NB4 (cell line): ENCODE measurements at places on chromosomes 16 and 17.

- no peak for DNase-seq
These were observed 38.2 kb downstream of the COPRS start for GRCh38 chr17:31820691-31821435.

GRCh38 chr17:72370819-72371218 is 250.0 kb downstream of the SOX9 start:
- DNase-seq, result no peak

GRCh38 chr16:57747091-57747490 is 11.5 kb downstream of the KATNB1 start:
- DNase-seq, result no peak

GRCh38 chr16:56019274-56019673 is 144.1 kb upstream of the CES5A start:
- DNase-seq, result no peak

- DNase-seq, result no peak
These were observed 8.1 kb downstream of the SMIM5 start for GRCh38 chr17:75641343-75641742.

- peak; percentile 39 for DNase-seq
These were observed 15.4 kb downstream of the GPT2 start for GRCh38 chr16:46899443-46900143.

- no peak for DNase-seq
These were observed 1.8 kb upstream of the KRT10 start for GRCh38 chr17:40824015-40824832.

GRCh38 chr16:85170066-85170491 is 57.8 kb upstream of the CIBAR2 start:
- no peak for DNase-seq

DNA sequence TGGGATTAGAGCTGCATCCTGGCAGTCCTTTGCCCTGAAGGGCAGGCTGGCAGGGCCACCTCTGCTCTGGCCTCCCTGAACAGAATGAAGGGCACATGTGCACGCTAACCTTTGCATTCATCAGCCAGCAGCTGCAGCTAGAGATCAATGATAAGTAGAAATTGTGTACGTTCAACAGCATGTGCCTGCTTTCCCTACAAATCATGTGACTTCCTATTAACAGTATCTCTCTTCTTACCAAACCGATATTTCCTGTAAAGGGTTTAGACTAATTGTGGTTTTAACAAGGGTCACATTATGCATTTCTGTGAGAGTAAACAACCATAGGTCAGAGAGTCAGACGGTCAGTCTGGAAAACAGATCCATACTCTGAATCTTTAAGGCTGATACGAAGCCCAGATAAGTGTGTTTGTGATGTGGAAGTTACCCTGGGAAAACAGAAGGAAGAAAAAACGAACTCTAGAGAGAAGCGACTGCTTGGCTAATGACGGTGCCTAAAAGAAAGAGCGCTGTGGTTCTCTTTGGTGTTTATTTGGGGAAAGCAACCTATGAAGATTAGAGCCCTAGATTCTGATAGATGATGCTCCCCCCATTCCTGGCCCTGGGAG is 219.4 kb downstream of the MAF start:
- DNase-seq, result no peak

DNA sequence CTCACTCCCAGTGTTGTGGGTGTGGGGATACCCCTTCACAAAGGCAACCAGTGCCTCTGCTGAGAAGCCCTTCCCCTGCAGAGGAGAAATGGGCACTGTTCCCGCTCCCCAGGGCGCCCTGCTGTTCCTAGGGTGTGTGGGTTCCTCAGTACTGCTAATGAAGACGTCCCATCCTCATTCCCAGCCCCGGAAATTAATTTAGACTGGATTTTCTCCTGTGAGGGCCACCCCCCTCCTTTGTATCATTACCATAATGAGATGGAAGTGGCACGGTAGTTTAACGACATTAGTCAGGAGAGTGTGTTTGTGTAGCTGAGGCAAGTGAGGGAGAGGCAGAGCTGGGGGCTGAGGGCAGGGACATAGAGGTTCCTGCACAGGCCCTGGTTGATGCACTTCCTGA is 53.2 kb downstream of the PIPOX start:
- no peak for DNase-seq

DNA sequence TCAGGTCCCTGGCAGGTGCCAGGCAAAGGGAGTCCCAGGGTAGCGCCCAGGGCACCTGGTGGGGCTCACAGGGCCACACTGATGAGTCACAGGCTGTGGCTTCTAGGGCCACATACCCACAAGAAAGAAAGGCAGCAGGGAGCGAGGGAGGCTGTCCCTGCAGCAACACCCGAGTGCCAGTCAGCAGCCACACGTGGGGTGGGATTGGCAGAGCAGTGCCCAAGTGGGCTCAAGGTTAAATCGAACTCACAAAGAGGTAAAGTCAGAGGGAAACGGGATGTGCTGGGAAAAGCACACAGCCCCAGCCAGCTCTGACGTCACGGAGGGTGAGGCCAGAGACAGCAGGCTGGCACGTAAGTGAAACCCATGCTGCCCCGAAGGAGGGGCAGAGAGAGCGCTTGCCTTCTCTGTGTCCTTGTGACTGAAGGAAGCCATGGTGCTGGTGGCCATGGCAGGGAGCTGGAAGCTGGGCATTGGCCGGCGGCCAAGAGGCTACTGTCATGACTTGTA is 33.8 kb downstream of the FA2H start:
- peak; percentile 25 for DNase-seq

DNA sequence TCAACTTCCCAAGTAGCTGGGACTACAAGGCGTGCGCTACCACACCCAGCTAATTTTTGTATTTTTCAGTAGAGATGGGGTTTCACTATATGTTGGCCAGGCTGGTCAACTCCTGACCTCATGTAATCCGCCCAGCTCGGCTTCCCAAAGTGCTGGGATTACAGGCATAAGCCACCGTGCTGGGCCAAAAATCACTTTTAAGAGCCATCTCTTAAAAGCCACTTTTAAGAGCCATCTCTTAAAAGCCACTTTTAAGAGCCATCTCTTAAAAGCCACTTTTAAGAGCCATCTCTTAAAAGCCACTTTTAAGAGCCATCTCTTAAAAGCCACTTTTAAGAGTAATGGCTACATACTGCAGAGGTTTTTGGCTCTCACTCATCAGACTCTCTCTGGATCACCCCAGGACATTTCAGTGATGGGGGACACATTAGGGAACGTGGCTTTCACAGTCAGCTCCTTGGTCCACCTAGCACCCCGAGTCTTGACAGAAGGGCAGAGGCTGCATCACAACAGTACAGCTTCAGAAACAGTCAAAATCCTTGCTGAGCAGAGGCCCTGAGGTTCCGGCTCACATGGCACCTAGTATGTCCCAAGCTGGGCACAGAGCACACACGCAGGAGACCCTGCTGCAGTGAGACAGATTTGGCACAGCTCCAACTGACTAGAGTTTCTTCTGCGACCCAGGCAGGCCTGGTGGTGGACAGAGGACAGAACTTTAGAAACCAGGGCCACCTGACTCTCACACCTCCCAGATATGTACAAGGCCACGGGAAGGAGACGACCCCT is 23.6 kb downstream of the RANBP10 start:
- DNase-seq, result no peak

DNA sequence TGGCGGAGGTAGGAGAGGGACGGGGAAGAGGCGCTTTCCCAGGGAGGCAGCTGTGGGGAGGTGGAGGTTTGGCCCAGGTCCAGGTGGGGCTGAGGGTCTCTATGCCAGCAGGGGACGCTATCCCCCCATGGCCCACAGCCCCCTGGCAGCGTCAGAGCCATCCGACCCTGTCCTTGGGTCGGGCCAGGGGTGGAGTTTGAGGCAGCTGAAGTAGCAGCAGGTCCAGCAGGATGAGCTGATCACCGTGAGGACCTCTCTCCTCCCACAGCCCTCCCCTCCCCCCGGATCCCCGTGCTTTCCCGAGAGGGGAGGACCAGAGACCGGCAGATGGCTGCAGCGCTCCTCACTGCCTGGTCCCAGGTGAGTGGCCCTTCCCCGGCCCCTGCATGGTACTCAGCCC is 3.2 kb downstream of the ZNF205 start:
- DNase-seq, result no peak

GRCh38 chr17:64531955-64532371 is 25.2 kb downstream of the CEP95 start:
- DNase-seq, result no peak

DNA sequence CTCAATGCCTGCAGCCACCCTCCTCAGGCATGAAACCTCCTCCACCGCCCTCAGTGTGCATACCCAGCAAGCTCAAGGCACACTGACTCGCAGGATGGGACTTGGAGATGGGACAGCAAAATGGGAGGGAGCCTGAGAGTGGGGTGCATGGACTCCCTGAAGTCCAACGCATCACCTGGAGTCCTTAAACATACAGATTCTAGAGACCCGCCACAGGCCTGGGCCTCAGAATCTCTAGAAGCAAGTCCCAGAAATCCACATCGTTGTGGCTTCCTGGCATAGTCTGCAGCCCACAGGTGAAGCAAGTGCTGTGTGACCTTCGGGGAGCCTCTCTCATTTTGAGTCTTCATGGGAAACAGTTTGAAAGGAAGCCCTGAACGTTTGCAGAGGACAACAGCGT is 3.6 kb upstream of the TBX21 start:
- DNase-seq, result no peak

GRCh38 chr17:57874434-57875289 is 24.8 kb upstream of the MRPS23 start:
- peak; percentile 70 for DNase-seq

DNA sequence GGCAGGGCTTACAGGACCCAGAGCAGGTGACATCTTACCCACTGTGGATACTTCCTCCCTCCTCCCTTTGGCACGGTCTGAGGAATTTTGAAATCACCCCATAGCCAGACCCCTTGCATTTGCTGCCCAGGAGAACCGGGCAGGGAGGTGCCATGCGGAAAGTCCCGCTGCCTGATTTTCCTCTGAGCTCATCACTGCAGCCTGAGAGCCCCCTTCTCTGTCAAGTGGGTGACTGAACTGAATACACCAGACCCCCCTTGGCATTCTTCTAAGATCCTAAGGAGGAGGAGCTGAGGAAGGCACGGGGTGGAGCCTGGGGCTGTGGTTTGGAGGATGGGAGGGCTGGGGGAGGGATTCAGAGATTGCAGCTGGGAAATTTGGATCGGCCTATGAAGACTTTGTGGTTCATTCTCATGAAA is 173.4 kb downstream of the RAB11FIP4 start:
- peak; percentile 80 for DNase-seq

DNA sequence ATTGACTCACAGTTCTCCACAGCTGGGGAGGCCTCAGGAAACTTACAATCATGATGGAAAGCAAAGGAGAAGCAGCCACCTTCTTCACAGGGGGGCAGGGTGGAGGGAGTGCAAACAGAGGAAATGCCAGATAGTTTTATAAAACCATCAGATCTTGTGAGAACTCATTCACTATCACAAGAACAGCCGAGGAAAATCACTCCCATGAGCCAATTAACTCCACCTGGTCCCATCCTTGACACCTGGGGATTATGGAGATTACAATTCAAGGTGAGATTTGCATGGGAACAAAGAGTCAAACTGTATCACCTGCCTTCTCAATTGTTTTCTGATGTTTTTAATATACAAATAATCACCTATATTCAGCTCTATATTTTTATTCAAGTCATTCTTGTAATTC is 1527.3 kb upstream of the GOT2 start:
- DNase-seq, result no peak

- peak; percentile 95 for DNase-seq
These were observed 37.2 kb upstream of the BCAR1 start for GRCh38 chr16:75288596-75289120.

DNA sequence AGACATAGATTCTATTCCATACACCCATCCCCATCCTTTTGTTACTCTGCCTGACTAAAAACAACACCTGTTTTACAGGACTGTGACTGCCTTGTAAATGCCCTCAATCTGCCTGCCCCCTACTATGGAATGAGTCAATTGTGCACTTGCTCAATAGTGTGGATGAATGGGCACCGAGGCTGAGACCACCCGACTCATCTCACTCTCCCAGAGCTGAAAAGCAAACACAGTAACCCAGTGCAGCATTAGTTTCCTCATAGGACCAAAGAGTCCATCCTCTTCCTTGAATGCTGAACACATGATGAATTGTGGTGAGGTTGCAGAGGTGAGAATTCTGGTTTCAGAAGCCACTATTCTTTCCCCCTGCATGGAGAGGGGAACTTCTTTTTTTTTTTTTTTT is 233.7 kb downstream of the ZFHX3 start:
- DNase-seq, result no peak

DNA sequence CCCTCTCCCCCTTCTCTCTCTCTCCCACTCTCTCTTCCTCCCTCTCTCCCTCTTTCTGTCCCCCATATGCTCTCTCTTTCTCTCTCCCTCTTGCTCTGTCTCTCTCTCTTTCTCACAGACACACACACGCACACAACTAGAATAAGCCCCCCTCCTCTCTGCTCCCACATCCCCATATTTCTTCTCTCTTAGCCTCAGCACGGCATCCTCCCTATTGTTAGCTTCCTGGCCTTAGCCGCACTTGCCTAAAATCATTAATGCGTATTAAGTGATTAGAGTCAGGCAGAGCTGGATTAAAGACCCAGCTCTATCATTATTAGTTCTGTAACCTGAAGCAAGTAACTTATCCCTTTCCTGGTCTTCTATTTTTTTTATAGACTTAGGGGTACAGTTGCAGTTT is 319.0 kb upstream of the C16orf82 start:
- no peak for DNase-seq

- DNase-seq, result no peak
These were observed 11.0 kb downstream of the ENDOV start for GRCh38 chr17:80425835-80426426.

DNA sequence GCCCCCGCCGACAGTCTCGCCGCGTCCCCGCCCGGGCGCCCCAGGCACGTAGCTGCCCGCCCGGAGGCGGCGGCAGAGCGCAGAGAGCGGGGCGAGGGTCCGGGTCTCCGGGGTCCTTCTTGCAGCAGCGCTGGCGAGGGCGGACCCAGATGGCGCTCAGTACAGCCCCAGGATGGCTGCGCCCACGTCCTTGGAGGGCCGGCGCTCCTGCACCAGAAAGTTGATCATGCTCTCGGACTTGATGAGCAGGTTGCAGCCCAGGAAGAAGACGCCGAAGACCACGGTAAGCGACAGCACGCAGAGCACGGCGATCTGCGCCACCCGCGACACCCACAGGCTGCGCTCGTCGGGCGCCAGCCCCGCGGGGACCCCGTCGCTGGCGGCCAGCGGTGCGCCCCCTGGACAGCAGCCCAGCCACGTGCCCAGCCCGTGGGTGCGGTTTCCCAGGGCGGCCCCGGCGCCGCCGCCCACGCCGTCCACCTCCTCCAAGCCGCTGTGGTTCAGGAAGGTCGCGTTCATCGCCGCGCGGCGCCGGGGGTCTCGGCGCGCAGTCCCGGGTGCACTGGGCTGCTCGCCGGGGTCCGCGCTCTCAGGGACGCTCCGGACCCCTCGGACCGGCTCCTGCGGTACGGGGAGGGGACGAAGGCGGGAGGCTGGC is 435 bp downstream of the RPRML start:
- no peak for DNase-seq

- DNase-seq, result no peak
These were observed 23.5 kb downstream of the NUP93 start for GRCh38 chr16:56753410-56753809.
